ENCODE measurements at places on chromosomes 13 and 19.

GRCh38 chr19:491146-491741 lies 5.0 kb upstream of the MADCAM1 start:
- DNase-seq: no peak

GRCh38 chr13:48728226-48728625 lies 74.5 kb downstream of the CYSLTR2 start:
- no peak for DNase-seq

GRCh38 chr13:63629591-63629990 lies 2213.9 kb upstream of the PCDH20 start:
- no peak for DNase-seq

GRCh38 chr13:51614350-51614786 lies 30.1 kb downstream of the WDFY2 start:
- no peak for DNase-seq

DNA sequence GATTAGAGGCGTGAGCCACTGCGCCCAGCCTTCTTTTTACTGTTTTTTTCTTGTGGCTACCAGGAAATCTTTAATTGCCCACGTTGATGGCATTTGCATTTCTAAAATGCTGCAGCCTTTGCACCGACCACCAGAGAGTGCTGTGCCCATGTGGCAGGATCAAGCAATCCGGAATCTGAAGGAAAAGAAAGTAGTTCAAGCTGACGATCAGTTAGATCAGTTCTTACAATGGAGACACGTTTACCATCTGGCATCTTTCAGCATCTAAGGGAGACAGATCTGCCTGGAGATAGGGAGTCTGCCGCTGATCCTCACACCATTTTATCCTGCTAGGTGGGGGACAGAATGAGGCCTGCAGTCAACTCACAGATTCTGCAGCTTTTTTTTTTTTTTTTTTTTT lies 19.9 kb downstream of the TINCR start:
- no peak for DNase-seq

DNA sequence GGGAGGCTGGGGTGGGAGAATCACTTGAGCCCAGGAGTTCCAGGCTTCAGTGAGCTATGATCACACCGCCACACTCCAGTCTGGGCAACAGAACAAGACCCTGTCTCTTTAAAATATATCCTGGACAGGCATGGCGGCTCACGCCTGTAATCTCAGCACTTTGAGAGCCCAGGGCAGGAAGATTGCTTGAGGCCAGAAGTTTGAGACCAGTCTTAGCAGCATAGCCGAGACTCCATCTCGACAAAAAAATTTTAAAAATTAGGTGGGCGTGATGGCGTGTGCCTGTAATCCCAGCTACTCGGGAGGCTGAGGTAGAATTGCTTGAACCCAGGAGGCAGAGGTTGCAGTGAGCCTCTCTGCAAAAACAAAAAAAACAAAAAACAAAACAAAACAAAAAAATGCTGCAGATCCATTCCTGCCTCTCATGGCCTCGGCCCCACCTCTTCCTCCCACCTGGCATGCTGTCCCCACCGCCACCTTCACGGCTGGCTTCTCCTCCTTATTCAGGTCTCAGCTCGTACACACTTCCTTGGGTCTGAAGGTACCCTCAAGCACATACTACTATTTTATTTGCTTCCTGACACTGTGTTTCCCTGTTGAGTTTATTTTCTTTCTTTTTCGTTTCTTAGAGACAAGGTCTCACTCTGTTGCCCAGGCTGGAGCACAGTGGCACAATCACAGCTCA lies 5.3 kb downstream of the RFX1 start:
- no peak for DNase-seq

DNA sequence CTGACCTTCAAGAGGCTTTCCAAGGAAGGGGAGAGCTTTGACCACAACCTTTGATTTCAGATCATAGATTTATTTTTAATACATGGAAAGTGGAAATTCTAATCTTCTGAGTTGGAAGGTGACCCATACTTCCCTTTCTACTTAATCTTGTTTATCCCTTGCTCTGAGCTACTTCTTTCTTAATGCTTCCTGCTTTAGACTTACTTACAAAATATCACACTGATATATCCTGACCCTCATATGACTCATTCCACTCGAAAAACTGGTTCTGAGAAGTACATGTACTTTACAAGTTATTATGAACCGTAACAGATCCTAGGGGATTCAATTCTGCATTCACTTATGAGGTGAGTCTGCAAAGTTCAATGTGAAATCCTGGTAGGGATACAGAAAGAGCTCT lies 76.2 kb upstream of the IRS2 start:
- DNase-seq: no peak

DNA sequence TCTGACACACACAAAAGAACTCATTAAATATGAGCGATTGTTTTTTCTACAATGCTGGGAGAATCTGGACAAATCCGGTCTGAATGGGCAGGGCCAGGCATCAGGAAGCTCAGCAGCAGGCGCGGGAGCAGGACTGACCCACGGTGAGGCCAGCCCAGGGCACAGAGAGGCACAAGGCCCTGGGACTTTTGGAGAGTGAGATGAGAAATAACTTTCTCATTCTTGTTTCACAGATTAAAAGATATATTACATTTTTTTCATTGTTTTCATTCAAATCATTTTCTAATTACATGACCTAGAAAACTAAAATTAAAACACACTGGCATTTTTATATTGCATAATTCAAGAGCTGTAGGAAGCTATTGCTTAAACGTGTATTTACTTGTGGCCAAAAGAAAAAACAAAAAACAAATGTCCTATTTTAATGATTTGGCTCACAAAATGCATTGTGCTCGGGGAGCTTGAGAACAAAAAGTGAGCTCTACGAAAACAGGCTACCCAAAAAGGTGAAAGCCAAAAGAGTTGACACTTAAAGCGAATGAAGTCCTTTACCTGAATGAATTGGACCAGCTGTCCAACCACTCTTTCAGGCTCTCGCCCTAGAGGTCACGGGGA lies 133.1 kb downstream of the TNFRSF19 start:
- no peak for DNase-seq

- no peak for DNase-seq
Observed at GRCh38 chr19:36819130-36819630, 19.0 kb downstream of the ZNF790 start.

DNA sequence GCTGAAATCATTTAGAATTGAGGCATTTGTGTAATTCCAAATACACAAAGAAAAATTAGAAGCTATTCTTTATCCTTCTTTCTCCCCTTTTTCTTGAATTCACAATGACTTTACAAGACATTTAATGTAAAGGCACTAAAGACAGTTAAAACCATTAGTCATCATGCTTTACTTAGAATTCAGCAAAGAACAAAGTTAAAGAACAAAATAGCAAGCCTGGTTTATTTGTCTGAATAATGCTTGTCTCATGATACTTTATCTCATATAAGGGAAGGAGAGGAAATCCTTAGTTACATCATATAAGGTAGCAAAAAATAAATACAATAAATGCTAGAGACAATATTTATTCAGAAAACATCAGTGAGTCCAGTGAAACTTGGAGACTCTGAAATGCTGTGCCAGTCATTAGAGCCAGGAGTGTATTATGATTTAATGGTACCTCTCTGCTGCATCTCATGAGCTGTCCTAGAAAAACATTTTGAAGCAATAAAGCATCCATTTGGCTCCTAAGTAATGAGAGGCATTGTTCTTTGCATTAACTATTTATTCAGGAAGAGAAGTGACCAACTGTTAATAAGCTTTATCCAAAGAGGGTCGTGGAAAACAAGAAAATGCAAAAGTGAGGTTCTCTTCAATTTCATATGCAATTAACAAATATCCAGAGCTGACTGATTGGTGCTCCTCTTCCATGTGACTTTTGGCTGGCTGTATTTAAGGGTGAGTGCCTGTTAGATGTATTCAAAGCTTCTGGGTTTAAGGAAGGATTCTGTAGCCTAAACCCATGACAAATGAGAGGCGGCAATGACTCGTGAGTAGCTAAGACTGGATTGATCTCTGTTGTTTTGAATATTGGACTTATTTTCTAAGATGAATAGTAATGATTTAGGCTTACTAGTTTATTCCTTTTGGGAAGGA lies 105.0 kb downstream of the DGKH start:
- DNase-seq: no peak

DNA sequence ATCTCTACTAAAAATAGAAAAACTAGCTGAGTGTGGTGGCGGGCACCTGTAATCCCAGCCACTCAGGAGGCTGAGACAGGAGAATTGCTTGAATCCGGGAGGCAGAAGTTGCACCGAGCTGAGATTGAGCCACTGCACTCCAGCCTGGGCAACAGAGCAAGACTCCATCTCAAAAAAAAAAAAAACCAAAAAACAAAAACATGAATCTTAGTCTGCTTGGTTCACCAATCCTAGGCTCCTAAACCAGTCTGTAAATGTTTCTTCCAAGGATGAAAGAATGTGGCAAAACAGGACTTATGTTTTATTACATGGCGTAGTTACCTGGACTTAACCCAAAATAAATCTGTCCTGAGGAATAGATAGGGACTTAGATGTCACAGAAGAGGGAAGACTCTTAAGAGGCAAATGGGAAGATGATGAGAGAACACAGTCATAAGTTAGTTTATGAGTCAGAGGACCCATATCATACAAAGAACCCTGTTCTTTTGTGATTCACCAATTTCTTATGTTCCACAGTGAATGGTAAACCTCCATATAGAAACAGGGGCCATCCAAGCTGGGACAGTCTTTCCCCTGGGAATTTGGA lies 6.9 kb upstream of the FBXL3 start:
- no peak for DNase-seq

DNA sequence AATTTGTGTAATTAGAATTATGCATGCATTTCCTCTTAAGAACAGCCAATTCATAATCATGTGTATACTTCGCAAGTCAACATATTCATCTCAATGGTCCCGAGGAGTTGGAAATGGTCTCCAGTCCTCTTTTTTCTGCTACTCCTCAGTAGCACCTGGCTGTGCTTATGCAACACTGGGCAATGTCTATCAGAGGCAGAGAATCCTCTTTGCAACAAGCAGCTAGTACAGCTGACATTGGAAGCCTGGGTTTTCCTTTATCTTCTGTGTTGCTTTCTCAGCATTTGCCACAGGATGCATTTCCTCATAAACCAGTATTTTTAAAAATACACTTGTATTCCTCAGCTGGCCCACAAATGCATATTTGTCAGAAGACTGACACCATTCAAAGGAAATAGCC lies 405.3 kb upstream of the GPC6 start:
- no peak for DNase-seq

GRCh38 chr13:51643105-51643881 lies 59.0 kb downstream of the WDFY2 start:
- DNase-seq: no peak

GRCh38 chr13:44431150-44431549 lies 57.5 kb downstream of the SERP2 start:
- no peak for DNase-seq

GRCh38 chr13:33150126-33150525 lies 133.9 kb downstream of the KL start:
- DNase-seq: no peak
